ENCODE measurements at places on chromosomes 6 and 20. TPM values are rescaled to one million over a fixed set of nuclear protein-coding genes. Genes with fewer than 3 reads are reported as not detected.

DNA sequence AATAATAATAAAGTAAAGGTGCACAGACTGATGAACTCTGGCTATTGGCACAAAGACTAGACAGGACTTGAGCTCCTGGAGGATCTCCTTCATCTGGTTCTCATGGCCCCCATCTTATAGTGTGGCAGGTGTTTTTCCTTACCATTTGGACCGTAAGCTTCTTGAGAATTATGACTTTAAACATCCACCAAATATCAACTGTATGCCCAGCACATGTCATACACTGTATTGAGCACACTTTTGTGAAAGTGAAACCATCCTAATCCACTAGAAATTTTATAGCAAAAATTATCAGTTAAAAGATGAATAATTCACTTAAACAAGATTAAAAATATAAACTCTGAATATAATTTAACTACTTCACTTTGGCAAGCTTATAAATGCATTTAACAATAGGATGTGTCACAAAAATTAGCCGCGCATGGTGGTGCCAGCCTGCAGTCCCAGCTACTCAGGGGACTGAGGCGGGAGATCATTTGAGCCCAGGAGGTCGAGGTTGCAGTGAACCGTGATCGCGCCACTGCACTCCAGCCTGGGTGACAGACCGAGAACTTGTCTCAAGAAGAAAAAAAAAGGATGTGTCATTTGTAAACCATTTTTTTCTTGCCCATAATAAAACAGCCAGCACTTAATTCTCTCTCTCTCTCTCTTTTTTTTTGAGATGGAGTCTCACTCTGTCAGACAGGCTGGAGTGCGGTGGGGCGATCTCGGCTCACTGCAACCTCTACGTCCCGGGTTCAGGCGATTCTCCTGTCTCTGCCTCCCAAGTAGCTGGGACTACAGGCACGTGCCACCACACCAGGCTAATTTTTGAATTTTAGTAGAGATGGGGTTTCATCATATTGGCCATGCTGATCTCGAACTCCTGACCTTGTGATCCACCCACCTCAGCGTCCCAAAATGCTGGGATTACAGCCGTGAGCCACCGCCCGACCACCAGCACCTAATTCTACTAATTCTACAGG, 9.1 kb downstream of the HIVEP2 start:
- no peak overlapping the region for H3K4me3 ChIP-seq
- H3K4me1 ChIP-seq: peaks cover 4% of the 10 kb centered on the region
- no peaks in the 10 kb centered on the region for H3K27me3 ChIP-seq
- no peak for DNase-seq

GRCh38 chr6:39215640-39216158, 13.6 kb downstream of the KCNK5 start:
- peaks cover 3% of the 10 kb centered on the region for H3K27me3 ChIP-seq
- peak overlapping the region; percentile 48 for H3K27ac ChIP-seq
- H3K4me3 ChIP-seq: no peak overlapping the region
- H3K36me3 ChIP-seq: peaks cover 4% of the 10 kb centered on the region
- DNase-seq: no peak

DNA sequence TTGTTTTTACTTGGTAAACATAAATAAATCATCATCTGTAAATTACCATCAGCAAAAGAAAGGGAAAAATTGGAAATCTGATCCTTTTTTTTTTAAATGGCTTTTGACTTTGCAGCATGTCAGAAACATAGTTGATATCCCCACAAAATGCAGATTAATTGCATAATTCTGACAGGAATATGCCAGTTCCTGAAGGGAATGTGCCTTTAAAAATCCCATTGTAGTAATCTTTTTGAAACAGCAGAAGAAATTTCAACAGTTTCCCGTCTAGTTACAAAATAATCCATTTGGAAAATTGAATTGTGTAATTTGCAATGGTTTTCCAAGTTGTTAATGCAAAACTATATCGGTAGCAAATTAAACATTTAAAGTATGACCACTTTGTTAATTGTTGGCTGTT, 95.2 kb downstream of the DOK5 start:
- H3K4me3 ChIP-seq: no peak overlapping the region
- DNase-seq: no peak
- H3K27me3 ChIP-seq: no peaks in the 10 kb centered on the region
- H3K4me1 ChIP-seq: no peaks in the 10 kb centered on the region
- H3K36me3 ChIP-seq: peaks cover 3% of the 10 kb centered on the region
- H3K27ac ChIP-seq: no peak overlapping the region

- H3K4me3 ChIP-seq: no peak overlapping the region
- no peak for DNase-seq
- no peaks in the 10 kb centered on the region for H3K36me3 ChIP-seq
- H3K27me3 ChIP-seq: peaks cover 3% of the 10 kb centered on the region
- H3K27ac ChIP-seq: no peak overlapping the region
Measured at GRCh38 chr6:52027699-52028098, 59.7 kb downstream of the PKHD1 start.

GRCh38 chr6:14305131-14305530, 187.6 kb downstream of the CD83 start:
- no peak for DNase-seq
- peaks cover 23% of the 10 kb centered on the region for H3K27me3 ChIP-seq
- no peak overlapping the region for H3K4me3 ChIP-seq
- H3K36me3 ChIP-seq: no peaks in the 10 kb centered on the region

GRCh38 chr6:45592991-45593390, 215.3 kb upstream of the SUPT3H start:
- peaks cover 40% of the 10 kb centered on the region for H3K4me1 ChIP-seq
- H3K27ac ChIP-seq: no peak overlapping the region
- peaks cover 4% of the 10 kb centered on the region for H3K27me3 ChIP-seq
- H3K4me3 ChIP-seq: no peak overlapping the region

GRCh38 chr6:28807682-28808280, 116.0 kb downstream of the TRIM27 start:
- peaks cover 89% of the 10 kb centered on the region for H3K27me3 ChIP-seq
- peak overlapping the region; percentile 69 for H3K4me3 ChIP-seq
- peaks cover 9% of the 10 kb centered on the region for H3K4me1 ChIP-seq

- peaks cover 22% of the 10 kb centered on the region for H3K27me3 ChIP-seq
- H3K27ac ChIP-seq: no peak overlapping the region
- DNase-seq: no peak
- H3K4me3 ChIP-seq: no peak overlapping the region
- no peaks in the 10 kb centered on the region for H3K36me3 ChIP-seq
Measured at GRCh38 chr6:137342607-137343190, 123.5 kb upstream of the IFNGR1 start.

- no peak overlapping the region for H3K27ac ChIP-seq
- peaks cover 4% of the 10 kb centered on the region for H3K27me3 ChIP-seq
- DNase-seq: no peak
Measured at GRCh38 chr6:153160221-153160620, 29.1 kb upstream of the RGS17 start.

GRCh38 chr20:17992224-17992637, 23.4 kb downstream of the MGME1 start:
- no peaks in the 10 kb centered on the region for H3K27me3 ChIP-seq
- DNase-seq: no peak
- peaks cover 8% of the 10 kb centered on the region for H3K4me1 ChIP-seq
- peaks cover 3% of the 10 kb centered on the region for H3K36me3 ChIP-seq
- H3K4me3 ChIP-seq: no peak overlapping the region

DNA sequence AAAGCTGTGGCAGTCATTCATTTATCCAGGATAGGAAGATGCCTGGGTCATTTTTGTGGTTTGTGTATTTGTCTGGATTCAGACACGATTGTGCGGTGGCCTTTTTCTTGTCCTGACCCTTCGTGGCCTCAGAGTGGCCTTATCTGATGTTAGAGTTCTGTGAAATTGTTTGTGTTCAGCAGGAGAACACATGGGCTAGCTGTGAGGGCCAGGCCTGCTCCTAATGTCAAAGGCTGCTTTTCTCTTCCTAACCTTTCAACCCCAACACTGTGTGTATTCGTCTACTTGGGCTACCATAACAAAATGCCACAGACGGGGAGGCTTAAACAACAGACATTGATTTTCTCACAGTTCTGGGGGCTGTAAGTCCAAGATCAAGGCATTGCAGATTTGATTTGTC, 321.8 kb downstream of the CD83 start:
- peaks cover 3% of the 10 kb centered on the region for H3K27me3 ChIP-seq
- H3K27ac ChIP-seq: no peak overlapping the region
- DNase-seq: no peak
- H3K4me1 ChIP-seq: peaks cover 53% of the 10 kb centered on the region
- H3K4me3 ChIP-seq: no peak overlapping the region

GRCh38 chr20:2972126-2972525, 71.3 kb upstream of the GNRH2 start:
- no peak overlapping the region for H3K4me3 ChIP-seq
- no peaks in the 10 kb centered on the region for H3K4me1 ChIP-seq
- H3K27ac ChIP-seq: no peak overlapping the region
- H3K36me3 ChIP-seq: peaks cover 7% of the 10 kb centered on the region
- no peaks in the 10 kb centered on the region for H3K27me3 ChIP-seq

DNA sequence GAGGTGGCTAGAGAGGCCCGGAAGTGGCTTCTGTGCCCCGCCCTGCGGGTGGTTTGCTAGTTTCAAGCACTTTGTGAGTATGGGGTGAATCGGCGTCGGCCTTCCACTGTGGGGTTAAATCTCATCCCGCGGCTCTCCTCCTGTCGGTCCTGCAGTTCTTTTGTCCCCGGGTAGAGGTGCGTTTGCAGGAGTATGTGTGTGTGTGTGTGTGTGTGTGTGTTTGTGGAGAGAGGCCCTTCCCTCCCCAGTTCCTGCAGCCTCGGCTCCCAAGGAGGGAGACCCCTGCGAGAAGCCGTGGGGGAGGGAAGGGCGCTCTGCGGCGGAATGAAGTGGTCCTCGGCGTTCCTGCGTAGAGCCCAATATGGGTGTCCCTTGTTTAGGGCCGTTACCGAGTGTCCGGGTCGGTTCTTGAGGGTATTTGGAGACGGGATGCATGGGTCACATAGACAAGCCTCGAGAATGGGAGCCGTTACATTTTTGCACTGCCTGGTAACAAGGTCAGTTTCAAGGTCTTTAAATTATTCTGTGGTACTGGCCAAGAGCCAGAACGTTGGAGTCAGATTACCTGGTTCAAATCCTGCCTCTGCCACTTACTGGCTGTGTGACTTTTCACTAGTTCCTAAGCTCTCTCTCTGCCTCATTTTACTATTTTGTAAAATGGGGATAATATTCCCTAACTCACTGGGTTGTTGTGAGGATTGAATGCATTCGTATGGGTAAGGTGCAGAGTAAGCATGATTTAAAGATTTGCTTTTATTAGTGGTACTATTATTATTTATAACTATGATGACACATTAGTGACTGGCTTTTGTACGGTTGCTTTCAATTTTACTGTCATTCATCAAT, at the start of gene ZKSCAN3:
Gene ZKSCAN3, plus strand, starts transcription at position 56 of the 846 bp plus-strand sequence. CDS start 9,640 bp downstream, outside the sequence.
- H3K4me3 ChIP-seq: peak within 1 kb of the TSS; percentile 98
- peak; percentile 81 for DNase-seq
- peaks cover 32% of the 10 kb centered on the region for H3K27me3 ChIP-seq
- H3K4me1 ChIP-seq: peaks cover 29% of the 10 kb centered on the region
- peaks cover 8% of the 10 kb centered on the region for H3K36me3 ChIP-seq

- H3K36me3 ChIP-seq: no peaks in the 10 kb centered on the region
- peaks cover 14% of the 10 kb centered on the region for H3K4me1 ChIP-seq
- peaks cover 35% of the 10 kb centered on the region for H3K27me3 ChIP-seq
- peak overlapping the region; percentile 100 for H3K4me3 ChIP-seq
Measured at GRCh38 chr20:2509794-2510193, 1.1 kb upstream of the ZNF343 start.

- no peaks in the 10 kb centered on the region for H3K27me3 ChIP-seq
- DNase-seq: no peak
- peak overlapping the region; percentile 90 for H3K27ac ChIP-seq
- peaks cover 16% of the 10 kb centered on the region for H3K36me3 ChIP-seq
- H3K4me1 ChIP-seq: peaks cover 34% of the 10 kb centered on the region
Measured at GRCh38 chr6:151254451-151255081, 14.8 kb downstream of the AKAP12 start.

GRCh38 chr6:109453594-109454495, 1.7 kb downstream of the MICAL1 start:
- peak overlapping the region; percentile 77 for H3K4me3 ChIP-seq
- DNase-seq: no peak
- H3K36me3 ChIP-seq: peaks cover 3% of the 10 kb centered on the region
- H3K27me3 ChIP-seq: no peaks in the 10 kb centered on the region
- H3K4me1 ChIP-seq: peaks cover 23% of the 10 kb centered on the region

- H3K4me3 ChIP-seq: no peak overlapping the region
- no peaks in the 10 kb centered on the region for H3K36me3 ChIP-seq
- H3K27ac ChIP-seq: no peak overlapping the region
- DNase-seq: no peak
- H3K27me3 ChIP-seq: no peaks in the 10 kb centered on the region
- no peaks in the 10 kb centered on the region for H3K4me1 ChIP-seq
Measured at GRCh38 chr20:10492844-10493243, 57.7 kb downstream of the SLX4IP start.

DNA sequence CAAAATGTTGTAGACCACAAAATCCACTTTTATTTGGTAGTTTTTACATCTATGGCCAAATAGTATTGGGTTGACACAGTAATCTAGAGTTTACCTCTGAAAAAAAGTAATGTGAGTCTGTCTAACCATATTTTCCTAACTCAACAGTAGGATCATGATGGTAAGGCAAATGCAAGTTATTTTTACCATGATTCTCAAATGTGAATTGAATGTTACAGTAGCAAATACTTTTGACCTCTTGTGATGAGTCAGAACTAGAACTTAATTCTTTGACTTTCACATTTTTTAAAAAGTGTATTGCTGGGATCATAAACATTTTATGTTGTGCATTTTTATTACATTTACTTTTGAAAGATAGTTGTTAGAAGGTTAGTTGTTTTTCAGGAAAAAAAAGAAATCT, 22.0 kb downstream of the RNF146 start:
- peaks cover 29% of the 10 kb centered on the region for H3K36me3 ChIP-seq
- H3K4me3 ChIP-seq: no peak overlapping the region
- no peaks in the 10 kb centered on the region for H3K27me3 ChIP-seq
- H3K27ac ChIP-seq: no peak overlapping the region
- no peak for DNase-seq

DNA sequence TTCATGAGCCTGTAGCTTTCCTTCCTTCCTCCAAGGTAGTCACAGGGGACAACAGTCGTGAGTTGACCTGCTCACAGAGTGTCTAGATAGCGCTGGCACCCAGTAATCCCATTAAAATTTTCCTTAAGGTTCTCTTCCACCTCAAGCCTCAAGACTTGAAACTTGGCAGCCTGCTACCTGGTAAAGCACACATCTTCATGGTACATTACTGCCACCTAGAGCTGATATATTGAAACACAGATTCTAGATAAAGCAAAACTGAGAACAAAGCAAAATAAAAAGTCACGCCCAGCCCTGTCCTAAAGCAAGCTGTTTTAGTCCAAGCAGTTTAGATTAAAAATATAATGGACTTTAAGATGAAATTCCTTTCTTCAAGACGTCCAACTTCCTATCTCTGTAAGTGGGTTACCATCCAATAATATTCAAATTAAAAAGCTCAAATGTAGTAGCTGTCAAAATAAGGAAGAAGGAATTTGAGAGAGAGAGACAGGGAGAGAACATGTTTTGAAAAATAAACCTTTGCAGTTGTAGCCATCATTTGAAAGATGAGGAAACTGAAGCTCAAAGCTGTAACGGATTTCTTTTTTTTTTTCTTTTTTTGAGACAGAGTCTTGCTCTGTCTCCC, 50.7 kb upstream of the CD83 start:
- H3K27me3 ChIP-seq: peaks cover 5% of the 10 kb centered on the region
- peaks cover 6% of the 10 kb centered on the region for H3K4me1 ChIP-seq
- H3K4me3 ChIP-seq: no peak overlapping the region
- H3K27ac ChIP-seq: peak overlapping the region; percentile 63
- H3K36me3 ChIP-seq: no peaks in the 10 kb centered on the region

Gene KHDC1
- 2.0 TPM for total RNA-seq

Gene PSMF1
- 142 TPM for total RNA-seq

Gene NT5DC1
- 36.1 TPM for total RNA-seq

Gene KCNS1
- total RNA-seq: 2.2 TPM

Gene HAO1
- total RNA-seq: not detected

Gene PLEKHG1
- 48.7 TPM for total RNA-seq

Gene FILIP1
- total RNA-seq: 2.0 TPM

Gene ADGB
- total RNA-seq: 0.31 TPM

Gene RPP21
- 49.6 TPM for total RNA-seq

Gene FGD2
- total RNA-seq: not detected

Gene TMEM74B
- 12.0 TPM for total RNA-seq
